ENCODE measurements at places on chromosomes 3 and 15. TPM values are rescaled to one million over a fixed set of nuclear protein-coding genes. Genes with fewer than 3 reads are reported as not detected.

The COL6A5 gene
- not detected for total RNA-seq

The DOCK3 gene
- total RNA-seq, result 0.97 TPM

The LMAN1L gene
- 0.30 TPM for total RNA-seq

The RABL3 gene
- total RNA-seq, result 16.6 TPM

The XCR1 gene
- total RNA-seq, result 0.63 TPM

The MYLK gene
- 786 TPM for total RNA-seq

The OR5K2 gene
- total RNA-seq, result not detected

The GPR15 gene
- not detected for total RNA-seq

The IQCF5 gene
- not detected for total RNA-seq

The ILDR1 gene
- not detected for total RNA-seq

The SLCO3A1 gene
- total RNA-seq, result 39.7 TPM

The FGF12 gene
- total RNA-seq, result 1.2 TPM

The HRH1 gene
- 45.1 TPM for total RNA-seq

The GRIP2 gene
- 3.1 TPM for total RNA-seq

The WWTR1 gene
- total RNA-seq, result 225 TPM

The TCAIM gene
- 26.0 TPM for total RNA-seq

The FRMD5 gene
- 0.39 TPM for total RNA-seq

The CNTN4 gene
- total RNA-seq, result 59.7 TPM

The CTNNB1 gene
- total RNA-seq, result 306 TPM

The OGG1 gene
- total RNA-seq, result 32.6 TPM

The ALPK3 gene
- total RNA-seq, result 77.0 TPM

The ETV5 gene
- 34.0 TPM for total RNA-seq

The DTWD1 gene
- 30.0 TPM for total RNA-seq

The MITF gene
- total RNA-seq, result 28.4 TPM

The GOLGA6L7 gene
- total RNA-seq, result not detected

The ATP10A gene
- total RNA-seq, result 19.9 TPM

The MYZAP gene
- total RNA-seq, result 4.2 TPM

The LRRC3B gene
- total RNA-seq, result 0.19 TPM

All from aorta (tissue), 5 donors.